ENCODE measurements at places on chromosomes 13 and 19.

- DNase-seq = no peak
Measured at GRCh38 chr13:40755082-40755700, 15.8 kb downstream of the MRPS31 start.

GRCh38 chr19:46913852-46914430, 53.1 kb downstream of the ARHGAP35 start:
- no peak for DNase-seq

- DNase-seq = no peak
Measured at GRCh38 chr19:41297628-41298347, 12.2 kb upstream of the CCDC97 start.

DNA sequence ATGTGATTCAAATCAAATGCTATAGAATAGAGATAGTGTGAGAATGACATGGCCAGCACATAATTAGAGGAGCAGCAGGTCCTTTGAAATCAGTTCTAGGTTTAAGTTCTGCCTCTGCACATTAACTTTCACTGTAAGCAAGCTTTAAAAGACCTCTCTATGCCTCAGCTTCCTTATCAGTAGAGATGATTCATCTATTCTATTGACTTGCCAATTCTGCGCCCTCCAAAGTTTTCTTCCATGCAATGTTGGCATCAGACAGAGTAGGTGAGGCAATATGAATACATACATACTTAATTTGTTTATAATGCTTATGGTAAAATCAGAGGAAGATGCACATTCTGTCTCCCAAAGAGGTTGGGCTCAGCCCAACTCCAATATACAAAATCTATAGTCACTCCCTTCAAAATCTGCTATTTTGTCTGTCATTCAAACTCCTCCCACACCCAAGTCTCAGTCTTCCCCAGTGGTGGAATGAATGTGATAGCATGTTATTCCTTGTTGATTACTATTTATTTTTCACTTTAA, 525.5 kb downstream of the RFC3 start:
- DNase-seq = no peak

DNA sequence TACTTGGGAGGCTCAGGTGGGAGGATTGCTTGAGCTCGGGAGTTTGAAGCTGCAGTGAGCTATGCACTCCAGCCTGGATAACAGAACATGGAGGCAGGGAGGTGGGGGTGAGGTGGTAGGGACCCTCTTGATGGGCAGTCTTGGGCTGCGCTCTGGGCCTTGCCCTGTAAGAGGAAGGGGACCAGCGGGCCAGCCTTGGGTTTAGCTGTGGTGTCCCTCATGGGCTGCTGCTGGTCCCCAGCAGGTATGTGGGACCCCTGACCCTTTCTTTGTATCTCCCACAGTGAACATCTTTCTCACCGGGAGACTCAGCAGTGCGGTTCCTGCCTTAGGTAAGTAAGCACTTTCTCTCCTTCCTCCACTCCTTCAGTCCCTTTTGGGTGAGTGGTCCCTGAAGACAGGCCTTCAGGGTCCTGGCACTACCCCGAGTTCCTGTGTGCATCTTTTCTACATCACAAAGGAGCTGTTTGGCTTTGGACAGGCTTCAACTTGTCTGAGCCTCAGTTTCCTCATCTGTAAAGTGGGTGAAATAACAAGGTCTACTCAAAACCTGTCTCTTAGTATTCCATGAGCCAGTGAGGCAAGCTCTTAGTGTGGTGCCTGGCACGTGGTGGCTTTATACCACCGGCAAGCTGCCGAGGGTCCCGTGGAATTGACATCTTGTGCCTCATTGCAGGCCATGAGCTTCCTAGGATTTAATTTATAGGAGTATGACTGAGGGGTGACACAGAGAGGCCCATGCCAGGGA, 2.5 kb downstream of the LRP3 start:
- DNase-seq = peak; percentile 9

DNA sequence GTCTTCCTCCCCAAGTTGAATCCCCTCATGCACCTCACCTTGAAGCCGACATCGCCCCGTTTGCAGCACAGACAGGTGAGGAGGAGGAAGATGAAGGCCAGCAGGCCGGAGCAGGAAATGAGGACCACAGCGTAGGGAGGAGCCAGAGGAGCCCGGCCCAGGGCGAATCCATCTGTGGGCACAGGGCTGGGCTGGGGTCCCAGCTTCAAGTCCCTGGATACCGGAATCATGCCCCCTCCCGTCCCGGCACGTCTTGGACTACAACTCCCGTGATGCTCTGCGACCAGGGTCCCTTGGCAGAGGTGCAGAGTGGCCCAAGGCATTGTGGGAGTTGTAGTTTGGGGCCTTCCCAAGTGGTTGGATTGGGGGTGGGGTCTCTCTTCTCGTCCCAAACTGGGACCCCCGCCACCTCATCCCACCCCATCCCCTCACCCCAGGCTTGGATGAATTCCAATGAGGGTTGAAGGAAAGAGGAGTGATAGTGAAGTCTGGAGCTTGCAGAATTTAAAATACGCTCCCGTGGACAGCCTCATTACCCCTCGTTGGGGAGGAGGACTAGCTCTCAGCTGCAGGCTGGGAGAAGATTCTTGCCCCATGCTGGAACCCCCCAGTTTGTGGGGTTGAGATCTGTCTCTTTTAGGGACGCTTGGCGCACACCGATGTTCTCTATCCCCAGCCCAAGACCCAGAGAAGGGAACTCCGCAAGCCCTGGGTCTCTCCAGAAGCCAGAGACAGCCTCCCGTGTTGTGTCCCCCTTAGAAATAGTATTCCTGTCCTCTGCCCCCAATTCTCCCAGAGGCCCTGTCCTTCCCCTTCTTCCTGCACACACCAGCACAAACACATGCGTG, 990 bp downstream of the LMTK3 start:
- peak; percentile 77 for DNase-seq

- DNase-seq = no peak
Measured at GRCh38 chr19:58196901-58197616, 14.2 kb downstream of the ZNF274 start.

- DNase-seq = peak; percentile 50
Measured at GRCh38 chr13:77599351-77599750, 63.8 kb downstream of the SCEL start.

DNA sequence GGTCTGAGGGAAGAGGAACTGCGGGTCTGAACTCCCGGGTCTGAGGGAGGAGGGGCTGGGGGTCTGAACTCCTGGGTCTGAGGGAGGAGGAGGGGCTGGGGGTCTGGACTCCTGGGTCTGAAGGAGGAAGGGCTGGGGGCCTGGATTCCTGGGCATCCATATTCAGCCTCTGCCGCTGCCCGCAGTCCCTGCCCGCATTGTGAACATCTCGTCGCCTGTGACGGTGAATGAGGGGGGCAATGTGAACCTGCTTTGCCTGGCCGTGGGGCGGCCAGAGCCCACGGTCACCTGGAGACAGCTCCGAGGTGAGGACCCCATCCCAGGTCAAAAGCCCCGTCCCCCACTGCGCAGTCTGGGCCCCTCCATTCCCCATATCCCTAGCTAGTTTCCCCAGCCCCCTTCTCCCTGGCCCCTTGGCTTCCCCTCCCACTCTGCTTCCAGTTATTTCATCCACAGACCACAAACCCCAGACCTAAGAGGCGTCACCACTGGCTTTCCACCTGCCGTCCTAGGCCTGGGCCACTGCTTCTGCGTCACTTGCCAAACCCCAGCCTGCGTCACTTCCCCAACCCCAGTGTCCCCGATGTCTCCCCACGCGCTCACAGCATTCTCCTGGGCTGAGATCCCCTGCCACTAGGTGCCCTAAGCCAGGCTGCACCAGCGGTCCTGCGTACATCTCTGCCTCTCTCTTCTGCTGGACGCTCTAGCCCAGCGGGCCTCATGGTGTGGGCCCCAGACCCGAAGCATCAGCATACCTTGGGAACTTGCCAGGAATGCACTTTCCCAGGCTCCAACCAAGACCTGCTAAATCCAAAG, 13.9 kb downstream of the IGLON5 start:
- peak; percentile 25 for DNase-seq

DNA sequence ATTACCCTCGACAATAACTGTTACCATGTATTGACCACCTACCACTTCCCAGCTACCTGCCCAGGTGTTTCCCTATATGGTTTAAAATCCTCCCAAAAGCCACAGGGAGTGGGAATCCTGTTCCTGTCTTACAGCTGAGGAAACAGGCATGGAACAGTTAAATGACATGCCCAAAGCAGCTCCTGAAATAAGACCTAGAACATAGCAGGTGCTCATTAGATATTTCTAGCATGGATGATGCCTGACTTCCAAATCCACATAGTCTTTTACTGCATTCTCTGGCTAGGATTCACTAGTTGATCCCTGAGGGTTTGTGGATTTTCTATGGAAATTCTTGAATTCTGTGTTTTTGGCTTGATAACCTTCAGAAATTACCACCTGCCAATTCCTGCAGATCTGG, 13.0 kb downstream of the KCNN4 start:
- DNase-seq = no peak

- DNase-seq = no peak
Measured at GRCh38 chr13:30832845-30833332, 73.2 kb upstream of the MEDAG start.

DNA sequence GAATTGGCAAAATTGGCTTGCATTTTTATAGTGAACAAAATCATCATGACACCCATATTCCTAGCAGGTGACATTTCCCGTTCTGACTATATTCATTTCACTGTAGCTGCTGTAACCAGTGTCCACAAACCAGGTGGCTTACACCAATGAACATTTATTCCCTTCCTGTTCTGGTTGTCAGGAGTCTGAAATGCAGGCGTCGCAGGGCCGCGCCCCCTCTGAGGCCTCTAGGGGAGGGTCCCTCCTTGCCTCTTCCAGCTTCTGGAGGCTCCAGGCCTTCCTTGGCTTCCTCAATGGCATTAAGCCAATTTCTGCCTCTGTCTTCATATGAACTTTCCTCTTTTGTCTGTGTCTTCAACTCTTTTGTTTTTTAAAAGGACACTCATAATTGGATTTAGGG, 6.5 kb upstream of the RLN3 start:
- no peak for DNase-seq

DNA sequence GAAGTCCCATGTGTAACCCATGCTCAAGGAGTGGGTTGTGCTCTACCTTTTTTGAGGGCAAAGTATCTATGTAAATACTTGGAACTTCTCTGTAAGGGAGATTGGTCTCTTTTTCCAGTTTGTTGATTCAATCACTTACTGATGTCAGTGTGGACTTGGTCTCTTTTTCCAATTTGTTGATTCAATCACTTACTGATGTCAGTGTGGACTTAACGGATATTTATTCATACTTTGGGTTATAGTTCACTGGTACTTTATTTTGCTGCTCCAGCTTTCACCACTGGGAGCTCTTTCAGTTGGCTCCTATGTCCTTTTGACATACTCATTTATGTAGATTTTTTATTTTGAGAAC, 36.4 kb downstream of the COG3 start:
- no peak for DNase-seq

- DNase-seq = no peak
Measured at GRCh38 chr13:68608147-68608546, 1378.0 kb upstream of the PCDH9 start.

DNA sequence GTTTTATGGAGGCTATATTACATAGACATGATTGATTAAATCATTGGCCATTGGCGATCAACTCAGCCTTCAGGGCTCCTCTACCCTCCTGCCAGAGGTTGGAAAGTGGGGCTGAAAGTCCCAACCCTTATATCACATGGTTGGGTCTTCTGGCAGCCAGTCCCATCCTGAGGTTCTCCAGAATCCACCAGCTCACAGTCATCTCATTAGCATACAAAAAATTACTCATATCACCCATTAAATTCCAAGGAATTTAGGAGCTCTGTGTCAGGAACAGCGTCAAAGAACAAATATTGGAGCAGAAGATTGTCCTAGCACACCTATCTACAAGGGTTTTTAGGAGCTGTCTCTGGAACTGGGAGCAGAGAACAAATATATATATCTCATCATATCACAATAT, 39.4 kb upstream of the FARP1 start:
- DNase-seq = no peak

DNA sequence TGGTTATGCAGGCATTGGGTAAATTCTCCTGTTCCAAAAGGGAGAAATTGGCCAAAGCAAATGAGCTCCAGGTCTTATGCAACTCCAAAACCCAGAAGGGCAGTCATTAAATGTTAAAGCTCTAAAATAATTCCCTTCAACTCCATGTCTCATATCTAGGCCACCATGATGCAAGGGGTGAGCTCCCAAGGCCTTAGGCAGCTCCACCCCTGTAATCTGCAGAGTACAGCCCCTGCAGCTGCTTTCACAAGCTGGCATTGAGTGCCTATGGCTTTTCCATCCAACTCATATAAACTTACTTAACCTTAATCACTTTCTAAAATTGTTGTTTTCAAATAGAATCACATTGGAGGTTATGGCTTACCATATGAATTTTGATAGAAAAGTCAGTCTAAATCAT, 44.7 kb upstream of the ZNF429 start:
- no peak for DNase-seq

DNA sequence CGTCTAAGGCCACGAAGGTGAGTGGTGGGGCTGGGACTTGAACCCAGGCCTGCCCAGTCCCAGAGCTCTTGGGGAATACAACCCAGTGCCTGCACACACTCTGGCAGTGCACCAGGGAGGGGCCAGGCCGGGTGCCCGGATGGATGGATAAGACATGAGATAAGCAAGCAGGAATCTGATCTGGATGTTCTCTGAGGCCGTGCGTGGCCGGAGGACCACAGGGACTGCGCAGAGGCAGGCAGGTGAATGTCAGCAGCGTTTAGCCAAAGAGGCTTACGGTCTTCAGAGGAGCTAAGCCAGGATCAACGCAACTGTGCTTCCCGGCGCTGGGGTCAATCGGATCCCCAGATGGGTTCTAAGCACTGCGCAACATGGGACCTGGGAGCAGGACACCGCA, 1.5 kb downstream of the ZNF787 start:
- peak; percentile 62 for DNase-seq

GRCh38 chr19:4969772-4970531, 1.0 kb downstream of the KDM4B start:
- peak; percentile 31 for DNase-seq

DNA sequence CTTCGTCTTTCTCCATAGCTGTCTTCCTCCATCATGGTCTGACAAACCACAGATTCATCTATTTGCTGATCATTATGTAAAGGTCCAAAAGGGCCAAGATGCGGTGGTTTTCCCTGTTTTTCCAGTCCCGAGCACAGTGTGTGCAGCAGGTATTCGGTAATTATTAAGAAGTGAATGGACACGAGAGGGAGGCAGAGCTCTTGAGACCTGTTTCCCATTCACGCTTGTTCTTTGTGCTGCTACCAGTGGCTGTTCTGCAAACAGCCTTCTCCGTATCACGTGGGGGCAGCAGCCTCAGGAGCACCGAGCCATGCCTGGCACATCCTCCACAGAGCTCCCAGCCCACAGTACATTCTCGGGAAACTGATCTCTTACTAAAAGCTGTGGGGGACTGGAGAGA, 50.3 kb downstream of the CCDC70 start:
- no peak for DNase-seq

DNA sequence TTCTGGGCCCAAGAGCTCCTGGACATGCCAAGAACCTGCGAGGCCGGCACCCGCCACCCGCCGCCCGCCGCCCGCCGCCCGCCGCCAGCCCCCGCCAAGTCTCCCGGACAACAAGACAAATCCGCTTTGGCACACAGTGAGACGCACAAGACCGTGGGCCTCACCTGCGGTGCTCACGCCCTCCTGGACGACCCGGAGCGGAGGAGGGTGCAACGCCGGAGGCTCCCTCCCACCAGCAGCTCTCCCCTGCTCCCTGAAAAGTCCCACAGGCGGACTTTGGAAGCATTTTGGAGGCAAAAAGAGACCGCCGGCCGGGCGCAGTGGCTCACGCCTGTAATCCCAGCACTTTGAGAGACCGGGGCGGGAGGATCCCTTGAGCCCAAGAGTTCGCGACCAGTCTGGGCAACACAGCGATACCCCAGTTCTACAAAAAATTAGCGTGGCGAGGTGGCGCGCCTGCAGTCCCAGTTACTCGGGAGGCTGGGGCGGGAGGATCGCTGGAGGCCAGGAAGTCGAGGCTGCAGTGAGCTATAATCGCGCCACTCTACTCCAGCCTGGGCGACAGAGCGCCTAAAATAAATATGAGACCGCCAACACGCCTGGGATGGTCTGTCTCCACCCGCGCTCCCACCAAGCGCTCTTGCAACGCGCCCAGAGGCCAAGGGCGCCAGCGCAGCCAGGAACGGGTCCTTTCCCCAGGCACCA, 783 bp downstream of the RHPN2 start:
- DNase-seq = peak; percentile 64

Measured in D341Med (cell line).